ENCODE measurements at places on chromosomes 4 and X. TPM values are rescaled to one million over a fixed set of nuclear protein-coding genes. Genes with fewer than 3 reads are reported as not detected.

DNA sequence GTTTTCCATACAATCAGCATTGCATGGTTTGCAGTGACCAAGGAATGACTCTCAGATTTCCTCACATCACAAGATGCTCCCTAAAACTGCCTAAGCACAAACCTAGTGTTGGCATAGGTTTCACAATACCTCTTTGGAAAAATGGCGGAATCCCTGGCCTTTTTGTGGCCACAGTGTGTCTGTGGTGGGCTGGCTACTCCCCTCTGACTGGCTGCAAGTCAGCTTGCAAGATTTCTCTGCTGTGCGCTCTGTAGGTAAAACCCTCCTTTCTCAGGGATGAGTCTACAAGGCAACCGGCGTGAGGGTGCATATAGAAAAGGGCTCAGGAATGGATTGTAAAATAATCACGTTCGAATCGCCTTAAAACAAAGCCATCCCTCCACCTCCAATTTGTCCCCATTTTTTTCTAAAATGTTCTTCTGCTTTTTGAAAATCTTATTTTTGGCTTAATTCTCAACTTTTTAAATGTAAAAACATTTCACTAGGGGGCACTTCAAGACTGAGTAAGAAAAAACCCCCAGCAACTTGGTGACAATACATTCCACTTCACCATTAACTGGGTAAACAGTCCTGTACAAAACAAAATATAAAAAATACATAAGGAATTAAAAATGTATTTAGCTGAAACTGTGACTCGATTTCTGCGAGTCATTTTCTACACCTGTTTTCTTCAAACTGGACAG, 235.6 kb downstream of the STIM2 start:
- H3K27ac ChIP-seq, result no peak overlapping the region
- H3K4me3 ChIP-seq, result no peak overlapping the region
- no peak for DNase-seq

Gene C4orf50
- total RNA-seq, result 0.20 TPM

DNA sequence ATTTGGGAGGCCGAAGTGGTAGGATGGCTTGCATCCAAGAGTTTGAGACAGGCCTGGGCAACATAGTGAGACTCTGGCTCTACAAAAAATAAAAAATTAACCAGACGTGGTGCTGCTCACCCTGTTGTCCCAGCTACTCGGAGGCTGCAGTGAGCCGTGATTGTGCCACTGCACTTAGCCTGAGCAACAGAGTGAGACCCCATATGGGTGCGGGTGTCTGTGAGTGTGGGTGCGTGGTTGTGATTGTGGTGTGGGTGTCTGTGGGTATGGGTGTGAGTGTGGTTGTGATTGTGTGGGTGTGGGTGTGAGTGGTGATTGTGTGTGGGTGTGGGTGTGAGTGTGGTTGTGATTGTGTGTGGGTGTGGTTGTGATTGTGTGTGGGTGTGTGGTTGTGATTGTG, 114.6 kb downstream of the UBE2K start:
- H3K4me1 ChIP-seq, result no peaks in the 10 kb centered on the region
- H3K36me3 ChIP-seq, result no peaks in the 10 kb centered on the region
- no peaks in the 10 kb centered on the region for H3K27me3 ChIP-seq

Gene TBC1D14
- 31.2 TPM for total RNA-seq

- no peak for DNase-seq
- H3K36me3 ChIP-seq, result no peaks in the 10 kb centered on the region
- no peaks in the 10 kb centered on the region for H3K4me1 ChIP-seq
- H3K27me3 ChIP-seq, result no peaks in the 10 kb centered on the region
- no peak overlapping the region for H3K4me3 ChIP-seq
- H3K27ac ChIP-seq, result no peak overlapping the region
Measured at GRCh38 chr4:75142382-75142781, 209.5 kb downstream of the PARM1 start.

- H3K36me3 ChIP-seq, result no peaks in the 10 kb centered on the region
- H3K27ac ChIP-seq, result no peak overlapping the region
- H3K4me1 ChIP-seq, result no peaks in the 10 kb centered on the region
- H3K27me3 ChIP-seq, result no peaks in the 10 kb centered on the region
- no peak for DNase-seq
Measured at GRCh38 chr4:21470535-21470934, 478.0 kb downstream of the KCNIP4 start.

GRCh38 chr4:166169111-166169510, 296.1 kb downstream of the TLL1 start:
- H3K36me3 ChIP-seq, result no peaks in the 10 kb centered on the region
- H3K4me1 ChIP-seq, result no peaks in the 10 kb centered on the region
- no peaks in the 10 kb centered on the region for H3K27me3 ChIP-seq
- H3K27ac ChIP-seq, result no peak overlapping the region
- no peak for DNase-seq
